DMS79 treated with DMSO at 0.1 percent for 48 hours (cell line): ENCODE measurements at places on chromosomes 12 and 14.

GRCh38 chr14:56524971-56525677, 54.5 kb upstream of the TMEM260 start:
- no peak for DNase-seq

GRCh38 chr12:122837306-122838265, 2.3 kb downstream of the HIP1R start:
- no peak for DNase-seq

DNA sequence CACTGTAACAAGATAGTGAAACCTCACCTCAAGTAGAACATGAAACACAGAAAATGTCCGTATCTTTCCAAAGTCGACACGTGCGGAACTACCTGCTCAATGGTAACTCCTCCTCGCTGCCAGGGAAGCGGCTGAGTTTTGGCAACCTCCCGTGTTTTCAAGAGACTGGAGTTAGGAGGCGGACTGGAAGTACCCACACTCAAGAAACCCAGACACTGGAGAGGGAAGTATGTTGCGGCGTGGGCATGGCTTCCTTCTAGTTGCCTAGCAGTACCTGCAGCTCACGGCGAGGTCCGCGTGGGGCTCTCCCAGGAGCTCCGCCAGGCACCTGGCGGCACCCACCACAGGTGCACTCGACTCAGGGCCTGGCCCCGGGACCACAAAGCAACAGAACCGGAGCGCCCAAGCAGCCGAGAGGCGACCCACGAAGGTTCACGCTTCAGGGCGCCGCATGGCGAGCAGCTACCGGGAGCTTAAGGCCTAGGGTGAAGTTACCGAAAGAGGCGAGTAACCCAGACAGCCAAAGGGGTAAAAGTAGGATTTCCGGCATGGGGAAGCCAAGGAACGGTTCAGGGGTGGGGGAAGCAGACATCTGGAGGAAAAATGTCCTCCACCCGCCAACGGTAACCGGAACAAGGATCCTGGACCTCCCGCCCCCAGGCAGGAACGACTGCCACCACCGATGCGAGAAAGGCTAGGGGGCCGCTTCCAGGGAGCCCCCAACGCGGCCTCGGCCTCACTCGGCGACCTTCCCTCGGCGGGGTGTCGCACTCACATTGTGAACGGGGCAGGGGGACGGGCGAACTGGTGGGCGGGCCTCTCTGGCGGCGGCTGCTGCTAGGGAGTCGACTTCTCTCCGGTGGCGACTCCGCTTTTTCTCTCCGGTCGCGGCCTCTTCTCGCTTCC, 608 bp downstream of the PTGES3 start:
- peak; percentile 53 for DNase-seq

DNA sequence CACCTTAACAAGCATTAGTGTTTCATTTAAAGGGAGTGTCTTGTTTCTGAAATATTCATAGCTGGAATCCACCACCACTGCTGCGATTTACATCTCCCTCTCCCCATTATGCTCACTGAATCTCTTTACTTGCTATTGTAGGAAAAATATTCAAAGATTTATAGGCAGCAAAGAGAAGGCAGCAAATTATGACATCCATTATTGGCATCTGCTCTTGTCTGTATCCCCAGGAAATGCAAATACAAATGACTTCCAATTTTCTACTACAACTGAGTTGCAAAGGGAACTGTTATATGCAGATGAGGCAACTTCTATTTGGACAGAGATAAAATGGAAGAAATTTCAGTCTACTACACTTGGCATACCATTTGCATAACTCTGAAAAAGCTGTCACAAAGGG, 88.4 kb upstream of the PRKD1 start:
- DNase-seq = no peak

- no peak for DNase-seq
Observed at GRCh38 chr12:14239350-14239934, 126.0 kb upstream of the ATF7IP start.

GRCh38 chr14:100684154-100684553, 42.5 kb upstream of the DLK1 start:
- no peak for DNase-seq

DNA sequence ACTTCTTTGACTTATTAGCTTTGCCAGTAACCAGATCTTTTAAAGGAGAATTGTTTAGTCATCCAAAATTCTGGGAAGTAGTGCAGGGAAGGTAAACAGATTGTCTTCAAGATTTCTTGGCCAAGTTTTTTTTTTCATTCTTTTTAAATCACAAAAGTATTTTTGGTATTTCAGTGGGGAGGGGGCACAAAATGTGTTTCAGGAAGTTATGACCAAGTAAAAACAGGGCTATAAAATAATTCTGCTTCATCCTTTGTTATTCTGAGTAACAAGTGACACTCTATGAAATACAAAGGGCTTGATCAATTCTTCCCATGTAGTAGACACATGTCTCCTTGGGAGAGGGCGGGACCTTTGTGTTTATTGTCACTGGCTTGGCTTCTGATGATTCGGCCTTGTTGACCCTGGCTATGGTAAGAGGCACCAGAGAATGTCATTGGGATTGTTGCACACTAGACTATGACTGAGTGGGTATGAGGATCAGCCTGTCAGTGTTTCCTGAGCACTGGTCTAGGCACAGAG, 55.4 kb downstream of the SUSD6 start:
- no peak for DNase-seq

DNA sequence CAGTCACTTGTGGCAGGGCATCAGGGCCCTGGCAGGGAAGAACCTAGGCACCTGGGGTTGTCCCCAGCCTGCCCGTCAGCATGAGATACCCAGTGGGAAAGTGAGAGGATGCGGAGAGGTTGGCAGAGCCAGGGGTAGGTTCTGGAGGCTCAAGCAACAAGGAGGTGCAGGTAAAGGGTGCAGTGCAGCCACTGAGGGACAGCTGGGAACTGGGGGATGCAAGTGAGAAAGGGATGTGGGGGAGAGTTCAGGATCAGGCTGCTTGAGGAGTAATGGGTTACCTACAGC, 18.7 kb downstream of the VASH1 start:
- no peak for DNase-seq

GRCh38 chr12:96210376-96211055, 16.3 kb downstream of the ELK3 start:
- DNase-seq = peak; percentile 53

DNA sequence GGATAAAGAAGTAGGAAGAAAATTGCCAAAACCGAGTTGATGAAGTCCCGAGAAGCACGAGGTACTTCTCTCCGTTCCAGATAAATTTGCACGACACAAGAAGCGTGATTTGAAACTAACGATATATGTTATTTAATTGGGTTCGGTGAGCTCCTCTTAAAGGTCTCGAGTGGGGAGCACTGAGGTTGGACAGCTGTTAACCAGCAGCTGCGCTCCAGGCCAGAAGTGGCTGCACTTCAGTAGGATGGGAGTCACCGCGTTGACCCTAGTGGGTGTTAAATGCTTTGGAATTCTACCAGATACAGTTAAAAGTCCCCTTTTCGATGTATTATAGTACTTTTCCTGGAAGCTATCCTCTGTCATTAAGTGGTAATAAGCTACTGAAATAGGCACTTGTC, 953 bp upstream of the DCAF5 start:
- peak; percentile 75 for DNase-seq

- DNase-seq = no peak
Observed at GRCh38 chr12:64587447-64587846, 22.8 kb upstream of the RASSF3 start.

- no peak for DNase-seq
Observed at GRCh38 chr12:110627500-110628195, 13.7 kb downstream of the TCTN1 start.

DNA sequence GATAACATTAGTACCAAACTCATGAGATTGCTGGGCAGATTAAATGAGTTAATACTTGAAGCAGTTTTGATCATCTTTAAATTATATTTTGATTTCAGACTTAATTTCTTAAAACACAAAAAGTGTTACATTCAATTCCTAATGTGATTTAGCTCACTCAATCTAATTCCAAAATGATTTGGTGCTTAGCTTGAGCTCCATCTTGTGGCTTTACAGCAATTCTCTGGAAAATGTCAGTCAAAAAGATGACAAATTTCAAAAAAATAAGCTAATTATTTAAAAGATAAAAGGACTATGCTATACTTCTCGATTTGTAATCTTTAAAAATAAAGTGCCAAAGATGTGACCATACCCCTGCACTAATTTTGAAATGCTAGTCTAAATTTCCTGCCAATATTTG, 10.1 kb downstream of the LLPH start:
- DNase-seq = no peak

DNA sequence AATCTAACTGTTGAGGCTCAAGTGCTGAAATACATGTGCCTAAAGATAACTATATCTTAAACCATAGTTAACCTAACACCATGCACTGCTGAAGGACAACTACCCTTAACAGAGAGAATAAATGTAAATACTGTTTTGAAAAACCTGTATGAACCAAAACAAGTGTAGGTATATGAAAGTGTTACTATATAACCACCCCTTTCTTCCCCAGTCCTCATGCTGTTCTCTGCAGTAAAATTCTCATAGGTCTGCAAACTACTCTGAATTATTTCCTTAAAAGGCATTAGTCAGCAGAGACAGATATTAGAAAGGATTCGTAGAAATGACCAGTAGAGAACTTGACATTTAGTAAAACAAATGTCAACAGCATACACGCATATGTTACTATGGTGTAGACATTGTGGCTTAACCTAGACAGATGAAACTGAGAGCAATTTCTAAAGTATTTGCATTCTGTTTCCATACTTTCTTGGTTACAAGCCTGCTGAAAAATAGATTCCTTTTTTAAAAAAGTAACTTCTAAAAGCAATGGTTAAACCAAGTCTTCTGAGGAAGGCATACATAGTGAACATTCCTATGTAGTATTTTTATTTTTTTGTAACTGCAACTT, 13.9 kb downstream of the CSRP2 start:
- no peak for DNase-seq

DNA sequence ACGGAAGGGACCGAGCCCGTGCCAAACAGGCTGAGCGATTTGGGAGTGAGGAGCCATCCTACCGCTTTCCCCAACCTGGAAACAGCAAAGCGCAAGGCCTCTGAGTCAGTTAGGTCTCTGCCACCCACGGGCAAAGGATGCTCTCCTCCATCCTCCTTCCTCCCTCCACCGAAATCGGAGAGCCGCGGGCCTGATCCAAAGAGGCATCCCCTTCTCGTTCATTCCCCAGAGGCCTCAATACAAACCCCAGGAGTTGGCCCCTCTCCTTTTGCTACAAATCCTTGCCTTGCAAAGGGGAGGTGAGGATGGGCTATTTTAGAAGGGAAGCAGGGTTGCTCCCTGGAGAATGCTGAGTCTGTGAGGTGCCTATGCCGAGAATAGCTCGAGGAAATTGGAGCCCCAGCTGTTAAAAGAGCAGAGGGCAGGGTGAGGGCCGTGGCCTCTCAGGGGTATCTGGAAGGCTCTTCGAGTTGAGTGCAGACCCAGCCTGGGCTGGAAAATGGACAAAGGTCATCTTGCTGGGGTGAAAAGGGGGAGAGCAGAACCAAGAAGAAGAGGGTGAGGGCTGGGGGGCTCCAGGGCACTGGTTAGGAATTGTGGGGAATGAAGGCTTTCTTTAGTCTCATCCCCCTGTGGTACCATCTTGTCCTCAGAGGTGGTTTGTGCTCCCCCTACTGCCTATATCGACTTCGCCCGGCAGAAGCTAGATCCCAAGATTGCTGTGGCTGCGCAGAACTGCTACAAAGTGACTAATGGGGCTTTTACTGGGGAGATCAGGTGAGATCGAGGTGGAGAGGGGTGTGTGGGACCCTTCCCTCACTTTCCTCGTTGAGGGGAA, 1.1 kb downstream of the TPI1 start:
- no peak for DNase-seq

DNA sequence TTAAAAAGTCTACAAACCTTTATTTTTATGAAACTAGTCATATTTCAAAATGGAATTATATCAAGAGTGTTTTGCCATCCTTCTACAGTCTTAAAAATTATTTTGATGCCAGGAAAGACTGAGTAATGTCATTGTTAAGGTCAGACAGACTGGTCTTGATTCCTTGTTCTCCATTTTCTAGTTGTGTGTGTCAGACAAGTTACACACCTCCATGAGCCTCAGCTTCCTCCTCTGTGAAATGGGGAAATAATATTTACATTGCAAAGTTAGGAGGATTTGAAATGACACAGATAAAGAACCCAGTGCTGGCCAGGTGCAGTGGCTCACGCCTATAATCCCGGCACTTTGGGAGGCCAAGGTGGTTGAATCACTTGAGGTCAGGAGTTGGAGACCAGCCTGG, 47.4 kb upstream of the ELK3 start:
- no peak for DNase-seq

DNA sequence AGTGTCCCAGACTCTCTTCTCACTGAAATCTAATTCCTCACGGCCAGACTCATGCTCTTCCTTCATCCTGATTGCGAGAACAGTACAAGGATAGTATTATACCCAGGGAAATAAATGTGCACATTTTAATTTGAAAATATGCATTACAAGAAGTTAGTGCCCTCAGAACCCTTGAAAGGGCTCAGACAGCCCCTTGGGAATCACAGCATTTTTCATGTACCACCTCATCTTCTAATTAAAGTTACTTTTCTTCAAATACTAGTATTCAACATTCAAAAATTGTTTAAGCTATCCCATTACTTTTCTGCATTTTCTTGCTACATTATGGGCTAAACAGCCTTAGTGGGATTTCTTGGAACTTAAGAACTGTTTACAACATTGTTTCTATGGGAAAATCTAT, 1.7 kb upstream of the APPL2 start:
- DNase-seq = no peak

- DNase-seq = no peak
Observed at GRCh38 chr12:82873951-82874350, 187.2 kb downstream of the TMTC2 start.

- DNase-seq = no peak
Observed at GRCh38 chr12:106084014-106084671, 54.6 kb downstream of the NUAK1 start.

- peak; percentile 97 for DNase-seq
Observed at GRCh38 chr14:95255487-95255886, 64.2 kb downstream of the CLMN start.

- no peak for DNase-seq
Observed at GRCh38 chr14:31410048-31410650, 10.2 kb downstream of the HEATR5A start.

DNA sequence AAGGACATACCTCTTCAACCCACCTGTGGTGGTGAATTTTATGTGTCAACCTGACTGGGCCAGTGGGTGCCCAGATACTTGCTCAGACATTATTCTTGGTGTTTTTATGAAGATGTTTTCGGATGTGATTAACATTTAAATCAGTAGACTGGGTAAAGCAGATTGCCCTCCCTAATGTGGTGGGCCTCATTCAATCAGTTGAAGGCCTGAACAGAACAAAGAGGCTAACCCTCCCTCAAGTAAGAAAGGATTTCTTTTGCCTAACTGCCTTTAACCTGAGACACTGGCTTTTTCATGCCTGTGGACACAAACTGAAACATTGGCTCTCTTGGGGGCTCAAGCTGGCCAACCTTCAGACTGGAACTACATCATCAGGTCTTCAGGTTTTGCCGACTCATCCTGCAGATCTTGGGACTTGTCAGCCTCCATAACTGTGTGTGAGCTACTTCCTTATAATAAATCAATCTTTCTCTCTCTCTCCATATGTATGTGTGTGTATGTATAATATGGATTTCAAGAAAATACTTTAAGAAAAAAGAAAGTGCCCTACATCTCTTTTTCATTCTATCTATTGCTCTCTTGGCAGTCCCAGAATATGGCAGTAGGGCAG, 39.4 kb downstream of the RTN1 start:
- no peak for DNase-seq
